Calu3 (cell line): ENCODE measurements at places on chromosomes 4 and X. TPM values are rescaled to one million over a fixed set of nuclear protein-coding genes. Genes with fewer than 3 reads are reported as not detected.

The PHF8 gene
- total RNA-seq, result 32.3 and 36.1 TPM in 2 replicates

The TMEM47 gene
- total RNA-seq, result 80.9 and 99.6 TPM in 2 replicates

The RNF175 gene
- total RNA-seq, result 0.54 and 0.66 TPM in 2 replicates

The F8A2 gene
- total RNA-seq, result not detected in 2 replicates

The PLA2G12A gene
- total RNA-seq, result 45.0 and 45.4 TPM in 2 replicates

The TEX13D gene
- total RNA-seq, result not detected in 2 replicates

The AKAP4 gene
- not detected in 2 replicates for total RNA-seq

The SSX5 gene
- not detected in 2 replicates for total RNA-seq

The CCDC120 gene
- 30.8 and 39.0 TPM in 2 replicates for total RNA-seq
